Prostate gland (tissue), 2 donors: ENCODE measurements at places on chromosomes 4 and X. TPM values are rescaled to one million over a fixed set of nuclear protein-coding genes. Genes with fewer than 3 reads are reported as not detected.

DNA sequence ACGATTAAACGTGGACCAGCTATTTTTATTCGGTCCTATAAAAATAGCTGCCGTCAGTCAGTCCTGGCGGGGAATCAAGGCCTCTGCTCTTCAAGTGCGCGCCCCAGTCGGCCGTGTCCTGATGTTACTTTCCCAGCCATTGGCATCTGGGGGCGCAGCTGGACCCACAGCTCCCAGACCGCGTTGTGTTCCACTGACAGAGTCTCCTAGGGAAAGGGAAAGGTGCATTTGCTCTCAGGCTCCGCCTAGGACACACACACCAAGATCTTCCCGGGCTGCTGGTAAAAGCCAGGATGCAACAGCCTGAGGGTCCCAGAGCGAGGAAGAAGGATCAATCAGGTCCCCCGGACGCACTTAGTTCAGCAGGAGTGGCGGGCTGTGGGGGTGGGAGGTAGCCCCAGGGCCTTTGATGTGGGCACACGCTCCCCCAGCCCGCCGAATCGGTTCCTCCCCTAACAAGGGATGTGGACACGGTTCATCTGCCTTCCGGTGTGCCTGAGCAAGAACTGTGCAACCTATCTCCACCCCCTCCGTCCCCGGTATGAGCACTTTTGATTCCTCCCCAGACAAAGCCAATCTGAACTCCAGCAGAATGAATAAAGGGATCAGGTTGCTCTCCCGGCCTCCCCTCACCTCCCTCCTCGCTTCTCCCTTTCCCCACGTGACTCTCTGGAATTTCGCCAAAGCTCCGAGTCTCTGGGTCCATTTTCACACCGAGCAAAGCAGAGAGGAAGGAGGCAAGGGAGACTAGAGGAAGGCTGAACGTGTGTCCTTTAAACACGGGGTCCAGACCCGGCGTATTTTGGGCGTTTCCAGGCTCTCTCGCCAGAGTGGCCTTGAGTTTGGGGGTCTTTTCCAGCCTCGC is 626 bp upstream of the FRAS1 start:
- DNase-seq, result peak; percentile 94

- no peak for DNase-seq
These were observed 1.7 kb downstream of the MTMR1 start for GRCh38 chrX:150694738-150695410.

The SMIM10 gene
- 49.8 TPM for total RNA-seq

The FAM149A gene
- 12.9 TPM for total RNA-seq

The C4orf50 gene
- 0.87 TPM for total RNA-seq
